ENCODE measurements at places on chromosomes 2 and 18.

DNA sequence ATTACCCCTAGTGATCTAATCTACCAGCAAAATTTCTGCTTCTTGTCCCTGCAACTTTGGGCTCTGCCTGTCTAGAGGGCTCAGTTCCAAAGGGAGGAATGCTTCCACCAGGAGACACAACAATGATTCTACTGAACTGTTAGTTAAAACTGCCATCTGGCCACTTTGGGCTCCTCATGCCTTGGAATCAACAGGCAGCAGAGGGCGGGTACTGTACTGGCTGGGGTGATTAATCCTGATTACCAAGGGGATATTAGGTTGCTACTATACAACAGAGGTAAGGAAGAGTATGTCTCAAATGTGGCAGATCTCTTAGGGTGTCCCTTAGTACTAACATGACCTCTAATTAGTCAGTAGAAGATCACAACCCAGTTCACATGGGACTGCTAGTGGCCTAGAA, 21.4 kb downstream of the HADHA start:
- DNase-seq = no peak

DNA sequence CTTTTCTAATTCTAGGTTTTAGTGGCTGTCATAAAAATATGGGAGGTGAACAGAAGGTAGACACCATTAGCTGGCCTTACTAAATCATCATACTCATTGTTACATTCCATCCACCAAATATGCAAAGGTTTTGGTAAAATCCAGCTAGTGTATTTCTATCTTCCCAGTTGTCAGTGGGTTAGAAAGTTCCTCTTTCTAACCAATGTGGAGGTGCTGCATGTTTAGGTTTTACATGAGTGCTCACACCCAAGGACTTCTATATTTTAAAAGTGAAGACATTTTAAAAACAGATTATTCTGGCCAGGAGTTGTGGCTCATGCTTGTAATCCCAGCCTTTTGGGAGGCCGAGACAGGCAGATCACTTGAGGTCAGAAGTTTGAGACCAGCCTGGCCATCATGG, 5.9 kb downstream of the ALPP start:
- DNase-seq = no peak

GRCh38 chr18:79732721-79733025, 53.1 kb downstream of the CTDP1 start:
- DNase-seq = no peak

GRCh38 chr2:52145005-52145404, 1113.1 kb upstream of the NRXN1 start:
- no peak for DNase-seq

GRCh38 chr2:134433979-134434378, 180.1 kb downstream of the MGAT5 start:
- no peak for DNase-seq

DNA sequence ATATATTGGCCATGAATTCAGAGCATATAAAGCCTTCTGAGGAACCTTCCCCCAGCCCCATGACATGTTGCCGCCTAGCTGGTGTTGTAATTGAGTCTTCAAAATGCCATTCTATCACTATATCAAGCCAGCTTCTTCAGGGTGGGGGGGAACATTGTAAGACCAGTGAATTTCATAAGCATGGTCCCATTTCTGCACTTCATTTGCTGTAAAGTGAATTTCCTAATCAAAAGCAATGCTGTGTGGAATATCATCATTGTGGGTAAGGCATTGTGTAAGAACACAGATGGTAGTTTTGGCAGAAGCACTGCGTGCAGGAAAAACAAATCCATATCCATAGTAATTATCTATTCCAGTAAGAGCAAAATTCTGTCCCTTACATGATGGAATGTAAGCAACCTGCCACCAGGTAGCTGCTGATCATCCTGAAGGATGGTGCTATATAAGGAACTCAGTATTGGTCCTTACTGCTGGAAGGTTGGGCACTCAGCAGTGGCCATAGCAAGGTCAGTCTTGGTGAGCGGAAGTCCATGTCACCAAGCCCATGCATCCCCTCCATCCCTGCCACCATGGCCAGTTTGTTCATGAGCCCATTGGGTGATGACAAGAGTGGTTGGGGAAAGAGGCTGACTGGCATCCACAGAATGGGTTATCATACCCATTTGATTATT, 159.4 kb downstream of the COPS8 start:
- DNase-seq = no peak

DNA sequence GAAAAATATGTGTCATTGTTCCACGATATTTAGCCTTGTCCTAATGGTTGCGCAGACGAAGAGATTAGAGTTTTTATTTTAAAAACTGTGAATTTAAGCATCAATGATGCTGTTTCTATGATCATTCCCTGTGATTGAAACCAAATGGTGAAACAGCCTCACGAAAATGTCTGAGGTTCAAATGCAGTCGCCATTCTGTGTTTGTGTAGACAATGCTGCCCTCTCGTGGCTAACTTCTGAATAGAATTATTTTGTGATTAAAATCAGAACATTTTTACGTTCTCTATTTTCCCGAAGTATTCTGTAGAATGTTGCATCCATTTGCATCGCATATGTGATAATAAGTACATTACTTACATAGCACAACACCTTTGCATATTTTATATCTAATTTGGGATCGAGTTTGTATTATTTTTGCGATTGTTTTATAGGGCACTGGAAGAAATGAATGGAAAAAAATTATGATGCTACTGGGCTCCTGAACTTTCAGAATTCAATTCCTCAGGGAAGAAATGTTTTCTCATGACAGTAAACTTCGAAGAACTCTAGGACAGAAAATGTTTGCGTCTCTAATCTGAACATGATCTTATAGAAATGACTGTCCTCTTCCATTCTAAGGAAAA, 54.8 kb upstream of the CREB1 start:
- DNase-seq = no peak

GRCh38 chr18:32891797-32892196, 119.0 kb upstream of the KLHL14 start:
- no peak for DNase-seq

DNA sequence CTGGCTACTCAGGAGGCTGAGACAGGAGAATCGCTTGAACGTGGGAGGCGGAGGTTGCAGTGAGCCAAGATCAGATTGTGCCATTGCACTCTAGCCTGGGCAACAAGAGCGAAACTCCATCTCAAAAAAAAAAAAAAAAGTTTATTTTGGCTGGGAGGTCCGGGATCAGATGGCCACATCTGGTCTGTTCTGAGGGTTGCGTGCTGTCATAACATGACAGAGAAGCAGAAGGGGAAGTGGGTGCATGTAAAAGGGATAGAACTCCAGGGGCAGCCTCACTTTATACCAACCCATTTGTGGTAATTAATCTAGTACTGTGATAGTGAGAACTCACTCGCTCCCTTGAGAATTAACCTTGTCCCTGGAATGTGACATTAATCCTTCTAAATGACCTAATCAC, 101.2 kb downstream of the PTPN4 start:
- no peak for DNase-seq

DNA sequence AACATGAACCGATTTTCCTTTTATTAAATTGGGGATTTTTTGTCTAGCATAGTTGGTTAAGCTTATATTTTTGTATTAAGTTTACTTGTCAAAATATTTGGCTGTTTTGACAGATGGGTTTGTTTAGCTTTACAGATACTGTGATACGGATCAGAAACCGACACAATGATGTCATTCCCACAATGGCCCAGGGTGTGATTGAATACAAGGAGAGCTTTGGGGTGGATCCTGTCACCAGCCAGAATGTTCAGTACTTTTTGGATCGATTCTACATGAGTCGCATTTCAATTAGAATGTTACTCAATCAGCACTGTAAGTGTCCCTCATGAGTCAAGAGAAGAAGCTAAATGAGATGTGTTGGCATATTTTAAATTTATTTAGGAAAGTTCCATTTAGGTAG, 8.5 kb downstream of the PDK1 start:
- no peak for DNase-seq

DNA sequence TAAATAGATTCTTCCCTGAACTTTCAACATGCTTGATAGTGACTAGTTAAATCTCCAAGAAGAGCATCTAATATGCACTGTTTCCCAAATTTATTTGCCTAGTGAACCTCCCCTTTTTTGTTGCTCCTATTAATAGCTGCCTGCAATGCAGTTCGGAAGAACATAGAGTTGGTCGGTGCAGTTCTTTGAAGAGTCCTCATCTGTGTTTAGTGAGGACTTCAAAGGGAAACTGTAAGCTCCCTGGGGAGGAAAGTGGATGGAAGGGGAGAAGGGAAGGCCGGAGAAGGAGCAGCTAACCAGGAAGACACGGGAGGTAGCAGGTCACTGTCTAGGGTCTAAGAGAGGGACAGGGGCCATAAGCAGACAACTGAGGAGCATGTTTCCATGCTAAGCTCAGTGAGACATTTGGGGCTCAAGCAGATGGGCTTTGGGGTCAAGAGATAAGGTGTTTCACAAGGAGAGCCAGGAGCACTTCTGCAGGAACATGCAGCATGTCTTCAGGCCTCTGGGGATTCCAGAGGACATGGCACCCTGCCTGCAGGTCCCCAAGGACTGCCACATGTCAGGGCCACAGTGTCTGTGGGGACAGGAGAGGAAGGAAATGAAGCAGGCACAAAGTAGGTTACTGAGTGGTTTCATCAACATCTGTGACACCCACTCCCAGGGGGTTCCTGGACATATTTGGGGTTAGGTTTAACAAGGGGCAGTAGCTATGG, 48.7 kb upstream of the ANXA4 start:
- no peak for DNase-seq

Measured in tibial artery (tissue), 4 donors.